Left cardiac atrium (tissue), 4 donors: ENCODE measurements at places on chromosomes 4 and X. TPM values are rescaled to one million over a fixed set of nuclear protein-coding genes. Genes with fewer than 3 reads are reported as not detected.
A peak's percentile ranks its signal among the peaks of the same experiment; 100 is the strongest.

PDGFRA gene
- 57.4 TPM for total RNA-seq

UCHL1 gene
- 26.4 TPM for total RNA-seq

LAMP2 gene
- total RNA-seq, result 69.3 TPM

HMX1 gene
- not detected for total RNA-seq

EBP gene
- 68.8 TPM for total RNA-seq

TXK gene
- 0.62 TPM for total RNA-seq

DNA sequence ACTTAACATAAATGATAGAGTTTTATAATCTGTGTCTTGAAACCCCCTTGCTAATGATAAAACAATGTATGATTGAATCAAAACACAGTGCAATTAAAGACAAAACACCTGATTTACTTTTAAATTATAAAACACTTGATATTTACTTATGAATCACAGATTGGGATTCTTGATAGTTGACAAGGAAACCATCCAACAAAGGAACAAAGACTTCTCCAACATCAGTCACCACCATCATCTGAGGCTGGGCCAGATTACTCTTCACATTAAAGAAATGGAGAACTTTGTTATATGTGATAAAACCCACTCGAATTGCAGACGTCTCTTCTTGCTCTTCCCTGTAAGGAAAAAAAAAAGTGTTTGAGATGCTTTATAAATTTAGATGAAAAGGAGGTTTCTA, 67.4 kb downstream of the METTL14 start:
- no peak for DNase-seq

GRCh38 chr4:180205276-180205675, 2037.9 kb upstream of the TENM3 start:
- DNase-seq, result no peak

GRCh38 chr4:19659101-19659500, 592.6 kb upstream of the SLIT2 start:
- DNase-seq, result no peak

DNA sequence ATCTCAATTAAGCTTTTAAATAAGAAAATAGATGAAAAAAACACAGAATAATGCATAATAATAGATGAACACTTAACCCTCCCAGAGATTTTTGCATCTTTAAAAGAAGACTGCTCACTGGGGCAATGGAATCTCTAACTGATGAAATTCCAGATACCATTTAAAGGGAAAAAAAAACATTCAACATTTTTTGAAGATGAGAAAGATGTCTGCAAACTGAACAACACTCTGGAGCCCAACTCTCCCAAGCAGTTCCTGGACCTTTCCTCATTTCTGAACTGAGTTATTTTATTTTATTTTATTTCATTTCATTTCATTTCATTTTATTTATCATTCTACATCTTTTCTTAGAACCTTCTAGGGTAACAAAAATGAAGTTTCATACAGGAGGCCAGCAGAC, 90.7 kb downstream of the CORIN start:
- no peak for DNase-seq

DNA sequence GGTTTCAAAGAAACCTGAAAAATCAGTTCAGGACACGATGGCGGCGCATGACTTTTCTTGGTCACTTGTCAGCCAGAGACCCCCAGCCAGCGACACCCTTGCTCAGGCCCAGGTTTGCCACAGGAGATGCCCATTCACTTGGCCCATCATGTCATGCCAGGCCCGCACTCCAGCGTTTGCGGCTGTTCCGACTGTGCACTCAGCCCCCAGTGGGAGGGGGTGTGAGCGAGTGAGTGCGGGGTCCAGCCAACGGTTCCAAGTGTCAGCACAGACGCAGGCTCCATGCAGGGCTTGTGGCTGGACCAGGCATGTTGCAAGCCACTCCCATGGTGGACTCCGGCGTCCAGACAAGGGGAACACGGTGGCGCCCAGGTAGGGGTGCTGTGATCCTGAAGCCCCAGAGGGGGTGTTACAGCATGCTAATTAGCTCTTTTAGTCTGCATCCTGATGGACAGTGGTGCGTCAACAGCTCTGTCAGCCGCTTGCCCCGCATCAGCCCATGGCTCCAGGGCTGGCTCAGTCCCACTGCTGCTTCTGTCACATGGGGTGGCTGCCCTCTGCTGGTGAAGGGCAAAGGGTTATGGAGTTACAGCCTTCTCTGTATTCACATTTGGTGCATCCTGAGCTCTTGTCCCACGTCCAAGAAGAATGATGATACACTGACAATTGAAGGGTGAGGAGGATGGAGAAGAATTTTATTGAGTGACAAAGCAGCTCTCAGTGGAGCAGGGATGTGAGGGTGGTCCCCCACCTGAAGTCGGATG, 3.7 kb upstream of the MAEA start:
- no peak for DNase-seq

GRCh38 chr4:119026662-119027444, 108.8 kb upstream of the MYOZ2 start:
- no peak for DNase-seq

GRCh38 chr4:158930639-158930972, 161.8 kb downstream of the FNIP2 start:
- DNase-seq, result no peak

GRCh38 chr4:78292341-78292740, 235.2 kb downstream of the FRAS1 start:
- no peak for DNase-seq

DNA sequence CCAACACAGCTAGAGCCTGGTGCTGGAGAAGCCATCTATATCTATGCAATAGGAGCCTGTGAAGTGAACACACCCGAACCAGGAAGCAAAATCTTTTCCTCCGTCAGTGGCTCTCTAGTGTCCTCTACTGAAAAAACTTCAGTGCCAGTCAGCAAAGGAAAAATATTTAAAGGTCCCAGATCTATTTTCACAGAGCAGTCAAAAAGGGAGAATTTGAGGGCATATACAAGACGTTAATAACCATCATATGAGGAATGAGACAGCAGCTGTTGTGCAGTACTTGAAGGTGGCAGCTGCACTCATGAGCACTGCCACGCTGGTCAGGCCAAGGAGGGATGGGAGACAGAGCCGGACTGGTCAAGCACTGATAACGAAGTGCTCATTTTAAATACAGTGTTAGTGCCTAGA, 14.4 kb downstream of the MCUB start:
- peak; percentile 38 for DNase-seq

DNA sequence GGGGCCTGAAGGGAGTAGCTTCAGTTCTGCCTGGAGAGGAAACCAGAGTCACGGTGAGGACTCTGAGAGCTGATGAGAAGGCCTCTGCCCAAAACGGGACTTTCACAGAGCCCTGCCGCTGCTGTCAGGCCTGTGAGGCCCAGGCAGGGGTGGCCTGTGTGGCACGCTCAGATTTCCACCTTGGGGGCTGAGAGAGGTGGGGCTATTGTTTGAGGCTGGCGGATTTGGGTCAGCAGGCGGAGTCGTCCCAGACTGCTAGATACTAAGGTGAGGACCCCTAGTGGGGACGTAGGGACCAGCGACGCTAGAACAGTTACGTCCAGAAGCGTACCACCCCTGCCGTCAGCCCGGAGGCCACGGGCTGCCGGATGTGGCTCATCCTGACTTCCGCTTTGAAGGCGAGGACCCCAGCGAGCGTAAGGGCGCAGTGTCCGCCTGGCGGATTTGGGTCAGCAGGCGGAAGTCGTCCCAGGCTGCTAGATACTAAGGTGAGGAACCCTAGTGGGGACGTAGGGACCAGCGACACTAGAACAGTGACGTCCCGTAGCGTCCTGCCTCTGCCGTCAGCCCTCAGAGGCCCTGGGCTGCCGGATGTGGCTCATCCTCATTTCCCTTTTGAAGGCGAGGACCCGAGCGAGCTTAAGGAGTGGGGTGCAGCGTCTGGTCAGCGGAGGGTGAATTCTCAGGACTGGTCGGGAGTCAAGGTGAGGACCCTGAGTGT, at the start of gene MAGEB1:
MAGEB1 (plus strand) TSS at position 378 of the 721 bp plus-strand sequence. CDS start 3,348 bp downstream, outside the sequence.
- no peak for DNase-seq

GRCh38 chr4:80206521-80207171, 9.3 kb downstream of the PRDM8 start:
- peak; percentile 57 for DNase-seq

DNA sequence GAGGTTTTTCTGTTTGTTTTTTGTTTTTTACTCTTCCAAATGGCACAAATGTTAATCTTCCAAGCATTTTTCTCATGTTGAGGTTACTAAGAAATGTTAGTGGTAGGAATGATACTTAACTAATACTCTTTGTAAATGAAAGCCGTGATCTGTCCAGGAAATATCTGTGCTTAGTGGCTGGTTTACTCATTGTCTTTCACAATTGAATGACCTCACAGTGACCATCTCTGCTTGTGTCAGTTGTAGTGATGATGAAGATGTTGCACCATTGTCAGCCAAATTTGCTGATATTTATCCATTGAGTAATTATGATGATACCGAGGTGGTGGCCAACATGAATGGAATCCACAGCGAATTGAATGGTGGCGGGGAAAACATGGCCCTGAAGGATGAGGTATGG, 93.5 kb downstream of the TNIP2 start:
- no peak for DNase-seq

DNA sequence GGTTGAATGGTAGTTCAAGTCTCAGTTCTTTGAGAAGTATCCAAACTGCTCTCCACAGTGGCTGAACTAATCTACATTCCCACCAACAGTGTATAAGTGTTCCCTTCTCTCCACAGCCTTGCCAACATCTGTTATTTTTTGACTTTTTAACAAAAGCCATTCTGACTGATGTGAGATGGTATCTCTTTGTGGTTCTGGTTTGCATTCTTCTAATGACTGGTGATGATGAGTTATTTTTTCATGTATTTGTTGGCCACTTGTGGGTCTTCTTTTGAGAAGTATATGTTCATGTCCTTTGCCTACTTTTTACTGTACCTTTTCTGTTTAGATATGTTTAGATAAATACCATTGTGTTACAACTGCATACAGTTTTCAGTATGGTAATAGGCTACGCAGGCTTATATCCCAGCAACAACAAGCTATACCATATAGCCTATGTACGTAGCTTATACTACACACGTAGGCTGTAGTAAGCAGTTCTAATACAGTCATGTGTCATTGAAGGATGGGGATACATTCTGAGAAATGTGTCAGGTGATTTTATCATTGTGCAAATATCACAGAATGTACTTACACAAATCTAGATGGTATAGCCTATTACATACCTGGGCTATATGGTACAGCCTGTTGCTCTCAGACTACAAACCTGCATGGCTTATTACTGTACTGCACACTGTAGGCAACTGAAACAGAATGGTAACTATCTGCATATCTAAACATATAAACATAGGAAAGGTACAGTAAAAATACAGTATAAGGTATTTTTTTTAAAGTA, 28.1 kb downstream of the KLHL8 start:
- no peak for DNase-seq

- DNase-seq, result no peak
Measured at GRCh38 chrX:47500554-47500953, 17.5 kb upstream of the ZNF41 start.

- no peak for DNase-seq
Measured at GRCh38 chr4:38568768-38569167, 95.2 kb upstream of the KLF3 start.

GRCh38 chr4:98519268-98519977, 139.0 kb downstream of the TSPAN5 start:
- DNase-seq, result no peak

GRCh38 chrX:154458116-154458953, at the start of gene PLXNA3:
Gene PLXNA3 (plus strand): TSS chrX:154458281. CDS start chrX:154460184, 1,903 bp downstream.
- peak; percentile 57 for DNase-seq
